ENCODE measurements at places on chromosomes 3 and 15.

- DNase-seq: no peak
Measured at GRCh38 chr3:16911916-16912315, 27.2 kb downstream of the PLCL2 start.

GRCh38 chr3:133838296-133838789 is 32.7 kb downstream of the SRPRB start:
- no peak for DNase-seq

- no peak for DNase-seq
Measured at GRCh38 chr3:134002306-134002705, 27.4 kb downstream of the SLCO2A1 start.

- no peak for DNase-seq
Measured at GRCh38 chr15:40846841-40847222, 3.0 kb downstream of the SPINT1 start.

DNA sequence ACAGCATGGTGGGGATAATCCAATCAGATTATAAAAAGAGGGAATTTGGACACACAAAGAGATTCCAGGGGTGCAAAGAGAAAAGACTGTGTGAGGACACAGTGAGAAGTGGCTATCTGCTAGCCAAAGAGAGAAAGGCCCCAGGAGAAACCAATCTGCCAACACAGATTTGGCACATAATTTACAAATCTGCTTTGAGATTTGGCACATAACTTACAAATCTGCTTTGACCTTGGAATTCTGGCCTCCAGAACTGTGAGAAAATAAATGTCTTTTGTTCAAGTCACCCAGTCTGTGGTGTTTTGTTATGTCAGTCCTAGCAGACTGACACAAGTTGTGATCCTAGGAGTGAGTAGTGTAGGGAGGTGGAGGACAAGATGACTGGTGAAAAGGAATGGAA is 3.5 kb upstream of the TM4SF18 start:
- DNase-seq: no peak

- no peak for DNase-seq
Measured at GRCh38 chr3:182739619-182740018, 53.7 kb upstream of the ATP11B start.

DNA sequence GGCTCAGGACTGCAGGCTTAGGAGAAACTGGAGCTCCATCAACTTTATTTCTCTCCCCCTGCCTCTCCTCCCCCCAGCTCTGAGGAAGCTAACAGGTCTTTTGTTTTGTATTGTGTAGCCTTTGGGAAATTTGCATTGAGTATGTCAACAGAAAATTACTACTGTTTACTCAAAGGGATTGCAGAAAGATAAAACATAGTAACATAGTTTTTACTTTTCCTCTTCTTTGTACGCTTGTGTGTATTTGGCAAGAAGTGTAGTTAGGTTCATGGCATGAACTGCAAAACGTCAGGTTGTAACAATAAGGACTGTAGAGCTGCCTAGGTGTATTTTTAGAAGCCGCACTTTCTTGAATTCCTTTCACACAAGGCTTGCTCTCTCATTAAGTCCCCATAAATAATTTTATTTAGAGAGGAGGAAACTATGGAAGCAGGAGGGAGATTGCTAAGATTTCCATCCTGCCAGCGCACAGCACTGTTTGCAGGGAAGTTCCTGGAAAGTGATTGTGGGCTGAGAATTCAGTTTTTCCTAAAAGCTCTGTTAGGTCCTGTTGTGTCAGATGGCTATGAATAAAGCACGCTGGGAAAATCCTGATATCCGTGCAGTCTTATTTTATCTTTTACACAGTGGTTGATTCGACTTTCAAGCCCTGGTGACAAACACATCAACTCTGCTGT is 21.1 kb upstream of the SATB1 start:
- DNase-seq: no peak

- DNase-seq: no peak
Measured at GRCh38 chr3:172559020-172559419, 35.8 kb upstream of the TNFSF10 start.
